ENCODE measurements at places on chromosomes 6 and 20.

GRCh38 chr6:6508643-6509042, 79.9 kb upstream of the LY86 start:
- no peak for DNase-seq

GRCh38 chr20:32077190-32077589, 25.1 kb downstream of the HCK start:
- no peak for DNase-seq

- no peak for DNase-seq
Observed at GRCh38 chr6:157832250-157832967, 9.4 kb downstream of the SNX9 start.

GRCh38 chr20:30288346-30288745, 969.1 kb upstream of the DEFB115 start:
- DNase-seq = no peak

DNA sequence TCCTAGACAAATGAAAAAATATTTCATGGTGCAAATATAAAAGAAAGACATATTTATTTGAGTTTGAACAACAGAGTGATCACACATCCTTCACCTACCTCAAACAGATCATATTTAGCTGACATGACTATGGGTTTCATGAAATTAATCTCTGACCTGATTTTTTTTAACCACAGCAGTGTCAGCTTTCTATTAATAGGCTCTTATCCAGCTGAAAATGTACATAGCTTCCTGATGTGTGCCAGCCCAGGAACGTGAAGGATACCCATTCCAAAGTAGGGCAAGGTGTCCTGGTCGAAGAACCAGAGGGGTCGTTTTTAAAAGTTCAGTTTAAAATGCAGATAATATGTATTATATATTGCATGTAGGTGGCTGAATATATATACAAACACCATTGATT, 19.8 kb downstream of the TRDN start:
- no peak for DNase-seq
